Ovary (tissue), 10 donors: ENCODE measurements at places on chromosomes 3 and 15. TPM values are rescaled to one million over a fixed set of nuclear protein-coding genes. Genes with fewer than 3 reads are reported as not detected.

BUB1B gene
- not detected for total RNA-seq

ITIH4 gene
- 8.4 TPM for total RNA-seq

SLC2A2 gene
- not detected for total RNA-seq

CLEC3B gene
- total RNA-seq, result 7.5 TPM

ZBED2 gene
- total RNA-seq, result 1.5 TPM

- DNase-seq, result no peak
These were observed 134.3 kb upstream of the RARB start for GRCh38 chr3:25293736-25294135.

DNA sequence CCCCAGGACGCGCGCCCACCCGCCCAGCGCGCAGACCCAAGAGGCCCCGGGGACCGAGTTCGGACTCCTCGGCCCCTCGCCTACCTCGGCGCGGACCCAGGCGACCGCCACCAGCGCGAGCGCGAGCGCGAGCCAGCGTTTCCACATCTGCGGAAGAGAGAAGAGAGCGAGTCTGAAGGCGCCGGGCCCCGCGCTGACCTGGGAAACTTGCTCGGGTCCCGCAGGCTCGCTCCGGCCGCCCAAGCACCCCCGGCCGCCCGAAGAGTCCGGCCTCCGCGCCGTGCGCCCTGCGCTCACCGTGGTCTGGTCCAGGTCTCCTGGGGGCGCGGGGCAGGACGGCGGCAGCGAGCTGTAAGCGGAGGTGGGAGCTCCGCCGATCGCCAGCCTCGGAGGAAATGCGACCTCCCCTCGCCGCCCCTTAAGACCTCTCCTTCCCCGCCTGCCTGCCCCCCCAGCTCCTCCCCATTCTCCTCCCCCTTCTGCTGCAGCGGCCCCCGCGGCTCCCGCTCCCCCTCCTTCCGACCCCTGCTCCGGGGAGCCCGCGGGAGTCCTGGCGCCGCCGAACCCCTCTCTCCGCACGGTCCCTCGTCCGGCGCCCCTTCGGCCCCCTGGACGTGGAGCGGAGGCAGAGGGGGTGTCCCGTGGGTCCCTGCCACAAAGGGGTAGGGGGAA, at the start of gene FSTL1:
Gene FSTL1, minus strand, starts transcription at position 393 of the 672 bp plus-strand sequence. Its CDS starts 246 bp downstream, at position 147.
- peak; percentile 79 for DNase-seq

DNA sequence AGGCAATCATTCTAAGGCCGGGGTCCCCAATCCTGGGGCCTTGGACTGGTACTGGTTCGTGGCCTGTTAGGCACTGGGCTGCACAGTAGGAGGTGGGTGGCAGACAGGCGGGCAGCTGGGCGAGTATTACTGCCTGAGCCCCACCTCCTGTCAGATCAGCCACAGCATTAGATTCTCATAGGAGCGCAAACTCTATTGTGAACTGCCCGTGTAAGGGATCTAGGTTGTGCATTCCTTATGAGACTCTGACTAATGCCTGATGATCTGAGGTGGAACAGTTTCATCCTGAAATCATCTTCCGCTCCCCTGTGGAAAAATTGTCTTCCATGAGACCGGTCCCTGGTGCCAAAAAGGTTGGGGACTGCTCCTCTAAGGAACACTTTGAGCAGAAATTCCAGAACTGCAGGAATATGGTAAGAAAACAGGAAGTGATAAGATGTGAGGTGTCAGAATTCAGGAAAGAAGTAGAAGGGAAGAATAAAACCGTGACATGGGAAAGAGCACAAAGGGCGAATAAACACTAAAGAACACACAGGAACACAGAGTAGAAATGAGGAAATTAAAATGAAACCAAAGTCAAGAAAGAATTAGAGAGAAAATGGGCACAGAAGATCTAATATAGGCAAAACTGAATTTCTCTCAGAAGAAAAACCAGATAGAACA, 57.6 kb downstream of the PDCD6IP start:
- no peak for DNase-seq

DNA sequence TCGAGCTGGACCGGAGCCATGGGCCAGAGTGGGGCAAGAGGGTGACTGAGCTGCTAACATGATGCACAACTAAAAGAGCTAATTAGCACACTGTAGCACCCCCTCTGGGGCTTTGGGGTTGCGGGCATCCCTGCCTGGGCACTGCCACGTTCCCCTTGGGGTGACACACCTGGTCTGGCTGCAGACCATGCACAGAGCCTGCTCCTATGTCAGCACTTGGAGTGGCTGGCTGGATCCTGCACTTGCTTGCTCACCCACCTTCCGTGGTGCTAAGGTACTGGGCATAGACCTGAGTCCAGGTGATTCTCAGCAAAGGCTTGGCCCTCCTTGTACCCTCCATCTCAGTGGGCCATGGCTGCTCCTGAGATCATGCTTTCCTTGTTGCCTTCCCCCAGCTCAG, 12.8 kb upstream of the SPTBN5 start:
- no peak for DNase-seq

DNA sequence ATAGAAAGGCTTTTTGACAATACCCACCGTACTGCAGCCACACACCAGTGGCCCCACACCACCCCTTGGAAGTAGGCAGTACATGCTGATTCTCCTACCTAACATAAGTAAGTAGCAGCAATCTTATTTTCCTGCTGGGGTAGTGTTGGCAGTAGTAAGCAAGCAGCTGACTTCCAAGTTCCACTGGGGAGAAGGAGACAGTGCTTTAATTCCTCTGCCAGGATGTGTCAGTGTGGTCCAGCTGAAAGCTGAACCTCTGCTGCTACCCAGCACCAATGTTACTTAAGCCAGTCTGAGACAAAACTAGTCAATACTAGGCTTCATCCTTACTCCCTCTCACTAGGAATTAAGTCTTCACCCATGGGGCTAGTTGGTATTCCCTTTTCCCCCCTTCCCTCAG, 74.7 kb downstream of the DZIP3 start:
- DNase-seq, result no peak

- no peak for DNase-seq
These were observed 121.3 kb downstream of the THRB start for GRCh38 chr3:24373198-24373959.

GRCh38 chr15:70046679-70047369, 50.9 kb downstream of the TLE3 start:
- DNase-seq, result peak; percentile 32

DNA sequence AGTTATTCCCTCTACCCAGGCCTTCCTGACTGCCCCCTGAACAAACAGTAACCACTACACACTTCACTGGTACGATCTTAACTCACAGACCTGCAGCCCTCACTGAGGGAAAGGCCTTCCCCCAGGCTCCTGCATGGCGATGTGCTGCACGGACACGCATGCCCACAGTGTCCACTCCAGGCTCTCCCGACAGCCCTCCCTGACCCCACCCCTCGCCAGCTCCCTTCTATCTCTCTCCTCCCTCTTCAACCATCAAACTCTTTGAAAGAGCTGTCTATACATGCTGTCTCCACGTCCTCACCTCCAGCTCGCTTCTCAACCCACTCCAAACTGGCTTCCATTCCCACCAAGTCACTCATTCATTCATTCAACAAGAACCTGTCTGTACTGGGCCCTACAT, 3.9 kb downstream of the SCN5A start:
- DNase-seq, result no peak

DNA sequence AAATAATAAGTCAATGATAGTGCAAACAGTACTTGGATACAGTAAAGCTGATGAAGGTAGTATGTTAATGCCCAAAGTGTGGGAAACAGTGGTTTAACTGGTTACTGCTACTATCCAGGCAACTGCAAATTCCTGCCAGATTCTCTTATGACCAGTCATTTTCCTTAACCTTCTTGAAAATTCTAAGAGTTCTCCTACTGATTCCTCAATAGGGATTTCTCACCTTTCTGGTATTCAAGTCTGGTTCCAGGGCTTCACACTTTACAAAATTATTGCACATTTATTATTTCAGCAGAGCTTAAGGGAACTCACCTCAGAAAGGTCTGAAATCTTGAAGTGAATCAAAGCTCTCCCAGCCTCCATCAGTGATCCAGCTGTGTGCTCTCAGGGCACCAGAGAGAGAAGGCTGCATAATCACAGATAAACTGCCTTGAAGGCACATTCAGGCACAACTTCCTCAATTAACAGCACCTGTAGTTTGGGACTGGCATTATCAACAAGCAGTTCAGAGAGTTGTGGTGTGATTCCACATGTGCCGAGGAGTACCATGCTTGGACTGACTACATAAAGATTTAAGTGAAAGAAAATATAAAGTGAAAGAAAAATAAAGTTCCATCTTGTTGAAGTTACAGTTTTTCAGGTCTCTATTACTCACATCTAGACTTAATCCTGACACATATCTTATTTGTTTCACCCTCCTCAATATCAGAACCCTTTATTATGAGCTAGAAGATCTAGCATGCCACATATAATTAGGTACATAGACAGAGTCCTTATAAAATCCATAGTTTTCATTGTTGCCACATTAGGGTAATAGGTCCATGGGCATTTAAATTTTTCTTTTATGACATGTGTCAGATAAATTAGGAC, 59.5 kb upstream of the TIPARP start:
- DNase-seq, result no peak

GRCh38 chr3:104360038-104360437, 1006.7 kb upstream of the ALCAM start:
- no peak for DNase-seq

- no peak for DNase-seq
These were observed 271.6 kb upstream of the ZPLD1 start for GRCh38 chr3:102163039-102163817.

GRCh38 chr3:170346481-170347392, 10.8 kb upstream of the SKIL start:
- DNase-seq, result no peak

DNA sequence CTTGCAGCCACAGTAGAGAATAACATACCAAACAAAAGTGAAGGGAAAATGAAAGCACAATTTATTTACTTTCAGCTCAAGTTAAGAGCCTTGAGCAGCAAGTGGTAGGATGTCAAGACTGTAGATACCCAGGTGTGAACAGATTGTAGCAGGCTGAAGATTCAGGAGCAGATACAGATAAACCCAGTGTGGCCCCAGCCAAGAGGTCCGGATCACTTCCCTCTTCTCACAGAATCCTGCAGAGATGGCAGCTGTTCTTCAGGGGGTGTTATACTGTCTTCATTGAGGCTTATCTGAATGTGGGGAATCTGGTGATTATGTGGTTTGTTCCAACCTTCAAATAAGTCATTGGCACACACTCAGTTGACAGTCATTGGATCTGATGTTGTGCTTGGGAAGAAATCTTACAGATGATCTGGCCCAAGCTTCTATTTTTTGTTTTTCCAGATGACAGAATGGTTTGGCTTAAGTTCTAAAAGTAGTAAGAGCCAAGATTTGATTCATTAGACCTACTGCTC, 2.2 kb downstream of the STARD9 start:
- no peak for DNase-seq

DNA sequence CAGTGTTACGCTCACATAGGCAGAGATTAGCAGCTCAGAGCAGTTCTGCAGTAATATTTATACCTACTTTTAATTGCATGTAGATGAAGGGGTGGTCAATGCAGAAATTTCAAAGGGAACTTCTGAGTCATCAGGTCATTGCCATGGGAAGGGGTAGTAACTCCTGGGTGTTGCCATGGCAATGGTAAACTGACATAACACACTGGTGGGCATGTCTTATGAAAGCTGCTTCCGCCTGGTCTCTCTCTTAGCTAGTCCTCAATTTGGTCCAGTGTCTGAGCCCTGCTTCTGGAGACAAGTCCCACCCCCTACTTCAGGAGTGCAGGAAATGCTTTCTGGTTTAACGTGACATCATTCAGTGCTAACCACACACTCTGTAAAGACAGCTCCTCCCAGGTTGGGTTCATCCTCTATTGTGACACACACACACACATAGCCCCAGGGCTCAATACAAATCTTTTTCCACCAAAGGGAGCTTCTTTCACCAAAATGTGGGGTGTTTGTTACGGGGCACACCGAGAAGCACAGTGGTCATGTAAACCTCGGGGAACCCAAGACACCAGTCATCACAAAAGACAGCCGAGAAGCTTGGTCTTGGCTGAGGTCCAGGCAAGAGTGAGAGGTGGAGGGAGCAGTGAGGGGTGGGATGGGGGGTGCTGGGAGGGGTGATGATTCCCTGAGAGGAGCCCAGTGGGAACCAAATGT, 74.5 kb downstream of the TLE3 start:
- no peak for DNase-seq

DNA sequence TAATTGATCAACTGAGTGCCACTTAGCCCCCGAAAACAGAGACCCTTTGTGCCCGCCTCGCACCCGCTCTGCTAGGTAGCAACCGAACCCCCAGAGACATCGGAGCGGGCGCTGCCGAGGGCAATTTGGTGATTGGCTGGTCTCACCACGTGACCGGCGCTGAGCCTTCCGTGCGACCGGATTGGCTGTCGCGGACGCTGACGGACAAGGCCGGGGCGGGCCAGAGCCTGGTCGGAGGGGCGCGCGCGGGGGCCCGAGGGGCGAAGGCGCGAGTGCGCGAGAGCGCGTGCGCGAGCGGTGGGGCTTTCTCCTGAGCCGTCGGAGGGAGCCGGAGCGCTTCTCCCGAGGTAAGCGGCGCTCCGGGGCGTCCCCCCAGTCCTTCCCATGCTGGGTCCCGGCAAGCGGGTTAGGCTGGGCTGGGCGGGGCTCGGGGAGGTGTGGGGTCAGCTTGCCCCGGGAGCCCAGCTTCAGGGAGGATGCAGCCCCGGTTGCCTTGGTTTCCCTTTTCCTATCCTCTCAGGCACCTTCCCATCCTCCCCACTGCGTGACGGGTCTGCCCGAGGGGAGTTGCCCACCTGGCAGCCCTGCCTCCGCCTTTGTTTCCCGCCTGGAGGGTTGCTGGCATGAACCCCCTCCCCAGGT, at the start of gene TMEM108:
Gene TMEM108, plus strand, starts transcription at position 303 of the 642 bp plus-strand sequence.
- peak; percentile 52 for DNase-seq

DNA sequence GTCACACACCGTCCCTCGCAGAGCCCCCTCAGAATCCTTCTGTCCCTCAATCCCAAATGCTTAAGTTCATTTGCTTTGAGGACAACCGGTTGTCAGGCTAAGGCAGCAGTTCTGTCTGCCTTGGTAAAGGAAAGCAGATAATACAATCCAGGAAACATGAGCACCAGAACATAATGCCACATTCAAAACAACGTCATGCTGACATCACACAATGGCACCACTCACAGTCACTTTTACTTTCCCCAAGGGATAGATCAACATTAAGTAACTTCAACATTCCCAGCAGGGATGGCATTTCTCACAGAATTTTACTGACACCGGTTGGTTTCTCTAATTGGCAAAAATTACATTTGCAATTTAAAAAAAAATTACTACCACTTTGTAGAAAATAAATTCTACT, 74.6 kb upstream of the PSMD6 start:
- DNase-seq, result no peak

GRCh38 chr15:57198654-57199291, 177.5 kb upstream of the CGNL1 start:
- no peak for DNase-seq
